Stimulated activated effector memory CD8-positive, alpha-beta T cell treated with anti-CD3 and anti-CD28 coated beads, Interleukin-12 subunit alpha, Interleukin-12 subunit beta, amount 100 ng/mL, for 72 hours (primary cell): ENCODE measurements at places on chromosomes 5 and 9.

DNA sequence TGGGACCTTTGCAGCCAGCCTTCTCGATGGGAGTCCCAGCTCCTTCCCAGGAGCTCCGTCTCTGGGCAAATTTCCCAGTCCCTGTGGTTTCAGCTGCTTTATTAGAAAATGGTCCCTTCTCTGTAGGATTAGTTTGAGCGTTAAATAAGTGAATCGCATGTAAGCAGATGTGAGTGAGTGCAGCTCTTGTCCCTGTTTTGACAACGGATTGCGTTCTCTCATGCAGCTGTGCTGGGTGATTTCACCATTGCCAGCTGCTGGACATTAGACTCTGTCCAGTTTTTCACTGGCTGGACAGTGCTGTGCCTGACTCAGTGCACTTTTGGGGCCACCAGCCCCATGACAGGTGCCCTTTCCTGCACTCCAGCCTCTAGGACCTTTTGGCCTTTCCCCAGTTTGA is 11.6 kb upstream of the CEL start:
- no peak for DNase-seq

DNA sequence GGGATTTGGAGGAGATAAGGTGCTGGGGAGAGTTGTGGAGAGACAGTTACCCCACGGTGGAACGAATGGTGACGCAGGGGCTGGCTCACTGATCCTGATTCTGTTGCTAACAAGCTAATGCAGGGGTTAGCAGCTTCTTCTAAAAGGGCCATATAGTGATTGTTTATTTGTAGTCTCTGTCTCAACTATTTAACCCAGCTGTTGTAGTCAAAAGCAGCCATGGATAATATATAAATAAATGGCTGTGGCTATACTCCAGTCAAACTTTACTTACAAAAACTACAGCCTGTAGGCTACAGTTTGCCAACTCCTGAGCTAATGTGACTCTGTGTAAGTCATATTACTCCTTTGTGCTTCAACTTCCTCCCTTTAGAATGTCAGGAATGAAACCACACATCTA is 21.8 kb downstream of the STOM start:
- DNase-seq: no peak

- no peak for DNase-seq
These were observed 174.4 kb upstream of the RGMB start for GRCh38 chr5:98599016-98599415.

- no peak for DNase-seq
These were observed 40.4 kb downstream of the CFAP95 start for GRCh38 chr9:69861011-69861410.

GRCh38 chr5:38780945-38781344 is 64.9 kb upstream of the OSMR start:
- DNase-seq: no peak

- no peak for DNase-seq
These were observed 61.5 kb downstream of the RAI14 start for GRCh38 chr5:34717426-34718327.

- DNase-seq: no peak
These were observed 33.1 kb downstream of the SVEP1 start for GRCh38 chr9:110546411-110546871.

GRCh38 chr5:108276187-108277050 is 105.5 kb downstream of the FBXL17 start:
- DNase-seq: no peak
